GM19239 (cell line): ENCODE measurements at places on chromosomes 4 and X.
A peak's percentile ranks its signal among the peaks of the same experiment; 100 is the strongest.

DNA sequence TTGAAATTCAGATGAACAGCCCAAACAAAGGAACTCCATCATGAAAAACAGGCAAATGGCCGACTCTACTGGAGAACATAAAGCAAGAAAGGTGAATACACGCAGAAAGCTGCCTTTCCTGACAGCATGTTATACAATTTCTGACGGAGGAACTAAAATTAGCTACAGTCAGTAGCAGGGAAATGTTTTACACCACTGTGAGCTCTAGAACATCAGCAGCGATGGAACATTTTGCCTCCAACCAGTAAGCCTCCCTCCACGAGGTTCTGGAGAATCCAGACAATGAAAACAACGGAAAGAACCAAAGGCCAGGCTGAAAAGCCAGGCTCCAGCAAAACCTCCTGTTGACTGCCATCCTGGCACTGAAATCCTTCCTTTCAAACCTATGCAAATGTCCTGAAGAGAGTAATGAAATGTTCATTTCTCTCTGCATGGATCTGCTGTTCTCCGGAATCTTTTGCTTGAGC, 78.9 kb downstream of the IRF2 start:
- DNase-seq, result no peak

DNA sequence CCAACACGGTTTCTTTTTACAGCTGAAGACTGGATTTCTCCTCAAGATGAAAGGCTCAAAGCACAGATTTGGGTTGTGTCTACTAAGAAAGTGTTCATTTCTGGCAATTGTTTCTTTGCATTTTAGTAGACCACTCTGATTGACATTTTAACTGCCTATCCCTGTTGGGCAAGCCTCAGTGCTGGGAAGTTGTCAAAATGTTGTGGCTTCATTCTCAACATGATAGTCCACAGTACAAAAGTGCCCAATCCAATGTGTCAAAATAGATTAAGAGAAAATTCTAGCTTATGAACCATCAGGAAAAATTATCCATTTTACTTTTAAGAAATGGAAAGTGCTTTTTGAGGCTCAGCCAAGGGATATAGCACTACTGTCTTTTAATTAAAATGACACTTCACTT, 323.9 kb upstream of the PRPS2 start:
- DNase-seq, result no peak

GRCh38 chrX:136778916-136779315, 1.8 kb downstream of the ARHGEF6 start:
- no peak for DNase-seq

GRCh38 chrX:15194146-15194545, 75.7 kb downstream of the ASB9 start:
- DNase-seq, result no peak

DNA sequence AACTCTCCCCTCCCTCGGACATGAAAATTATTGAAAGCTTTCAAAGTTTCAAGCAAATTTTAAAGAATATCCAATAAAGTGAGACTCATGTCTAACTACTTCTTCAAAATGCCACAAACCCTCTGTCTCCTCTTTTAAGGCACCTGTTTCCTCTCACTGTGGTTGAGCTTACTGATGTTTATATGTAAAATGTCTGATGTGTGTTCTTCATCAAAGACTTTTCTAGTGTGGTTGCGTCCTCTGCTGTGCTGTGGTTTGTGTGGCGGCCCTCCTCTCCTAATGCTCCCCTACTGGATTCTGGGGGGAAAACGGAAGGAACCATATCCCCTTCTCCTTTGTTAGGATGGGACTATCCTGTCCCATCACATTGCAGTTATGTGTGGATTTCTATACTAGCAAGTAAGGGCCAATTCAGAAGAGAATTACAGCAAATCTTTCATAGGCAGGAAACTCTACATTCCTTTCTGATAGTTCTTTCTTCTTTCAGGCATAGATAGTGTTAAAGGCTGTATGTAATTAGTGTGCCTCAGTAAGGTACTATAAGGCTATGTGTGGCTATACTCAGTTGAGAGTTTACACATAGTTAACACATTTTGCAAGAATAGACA, 221.0 kb upstream of the GPRIN3 start:
- DNase-seq, result no peak

- no peak for DNase-seq
Observed at GRCh38 chr4:151143162-151143561, 43.7 kb downstream of the RPS3A start.

- no peak for DNase-seq
Observed at GRCh38 chrX:40062525-40063155, 35.1 kb downstream of the BCOR start.

DNA sequence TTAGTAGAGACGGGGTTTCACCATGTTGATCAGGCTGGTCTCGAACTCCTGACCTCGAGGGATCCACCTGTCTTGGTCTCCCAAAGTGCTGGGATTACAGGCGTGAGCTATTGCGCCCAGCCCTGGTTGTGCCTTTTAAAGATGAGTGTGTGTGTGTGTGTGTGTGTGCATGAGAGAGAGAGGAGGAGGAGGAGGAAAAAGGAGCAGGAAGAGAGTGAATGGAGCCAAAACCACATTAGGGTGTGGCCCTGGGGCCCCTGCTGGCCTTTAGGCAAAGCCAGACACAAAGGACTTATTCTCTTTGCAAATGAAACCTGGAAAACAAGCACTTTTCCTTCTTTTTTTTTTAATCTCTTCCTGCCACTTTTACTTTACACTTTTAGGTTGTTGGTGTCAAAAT, 48.2 kb upstream of the KLF3 start:
- DNase-seq, result no peak

GRCh38 chr4:76689145-76689817, 208.7 kb downstream of the SOWAHB start:
- DNase-seq, result no peak

DNA sequence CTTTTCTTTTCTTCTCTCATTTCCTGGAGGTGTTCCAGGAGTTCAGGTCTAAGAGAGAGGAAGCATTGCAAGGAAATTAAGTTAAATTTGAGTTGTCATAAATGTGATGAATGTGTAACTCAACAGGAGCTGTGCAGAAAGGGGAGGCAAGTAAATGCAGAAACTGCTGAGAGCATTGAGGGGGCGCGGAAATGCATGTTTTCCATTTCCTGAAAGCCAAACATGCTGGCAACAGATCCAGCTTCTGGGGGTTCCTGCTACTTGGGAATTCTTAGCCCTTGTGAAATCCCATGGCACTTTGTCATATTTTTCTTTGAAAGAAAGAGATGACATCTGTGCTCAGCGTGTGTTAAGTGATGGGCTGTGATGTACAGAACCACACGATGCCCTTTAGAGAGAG, 33.8 kb upstream of the NAP1L5 start:
- no peak for DNase-seq

DNA sequence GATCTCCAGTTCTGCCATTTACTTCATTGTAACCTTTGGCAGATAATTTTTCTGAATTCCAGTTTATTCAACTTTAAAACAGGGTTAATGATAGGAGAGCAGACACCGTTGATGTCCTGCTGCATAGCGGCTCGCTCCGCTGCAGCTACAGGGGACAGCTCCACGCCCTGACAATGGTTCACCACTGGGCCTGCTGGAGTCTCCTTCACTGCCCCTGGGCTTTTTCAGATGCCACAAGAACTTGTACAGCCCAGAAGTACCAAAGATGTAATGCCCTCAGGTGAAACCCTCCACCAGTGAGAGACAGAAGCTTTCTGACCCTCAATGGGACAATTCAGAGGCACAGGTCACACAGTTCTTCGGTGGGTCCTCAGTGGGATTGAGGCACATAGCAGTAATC, 22.7 kb upstream of the SEPTIN11 start:
- DNase-seq, result no peak

DNA sequence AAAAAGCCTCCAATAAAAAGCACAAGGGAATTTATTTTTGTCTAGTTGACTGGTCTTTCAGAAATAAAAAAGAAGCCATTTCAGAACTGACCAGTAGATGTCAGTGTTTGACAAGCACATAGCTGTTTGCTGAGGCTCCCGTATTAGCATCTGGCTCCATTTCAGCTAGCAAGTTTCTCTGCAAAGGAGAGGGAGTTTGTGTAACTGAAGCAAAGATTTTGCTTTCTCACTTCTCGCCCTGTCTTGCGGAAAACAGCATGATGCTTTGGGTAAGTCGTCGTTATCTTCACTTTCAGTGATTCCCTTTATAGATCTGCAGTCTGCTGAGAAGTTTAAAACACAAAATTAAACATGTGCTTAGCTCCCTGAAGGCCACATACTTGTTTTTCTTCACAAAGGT, 85.5 kb downstream of the CT47B1 start:
- peak; percentile 13 for DNase-seq

DNA sequence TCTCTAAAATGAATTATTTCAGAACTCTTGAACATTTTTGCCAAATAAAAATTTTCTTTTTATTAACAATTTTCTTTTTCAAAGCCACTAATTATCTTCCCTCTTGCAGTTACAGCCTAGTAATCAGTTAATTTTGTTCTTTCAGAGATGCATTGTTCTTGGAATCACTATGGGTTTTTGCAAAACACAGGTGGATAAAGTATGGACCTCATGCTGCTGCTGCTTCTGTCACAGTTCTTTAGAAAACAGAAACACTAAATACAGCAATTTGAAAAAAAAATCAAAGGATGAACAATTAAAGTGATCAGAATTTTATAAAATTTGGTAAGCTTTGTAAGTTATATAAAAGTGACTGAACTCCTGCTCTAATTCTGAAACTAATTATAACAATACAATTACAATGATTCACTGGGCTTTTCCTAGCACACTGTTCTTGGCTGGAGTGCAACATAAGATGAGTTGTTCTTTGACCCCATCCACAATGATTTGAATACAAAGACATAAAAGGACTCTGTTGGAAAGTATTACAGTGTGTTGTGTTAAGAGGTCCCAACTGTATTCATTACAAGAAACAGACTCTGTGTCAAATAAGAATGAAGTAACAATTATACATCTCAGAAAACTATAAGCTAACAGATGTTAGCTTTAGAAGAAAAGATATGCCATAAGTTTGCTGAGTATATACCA, 59.4 kb upstream of the GK2 start:
- no peak for DNase-seq

DNA sequence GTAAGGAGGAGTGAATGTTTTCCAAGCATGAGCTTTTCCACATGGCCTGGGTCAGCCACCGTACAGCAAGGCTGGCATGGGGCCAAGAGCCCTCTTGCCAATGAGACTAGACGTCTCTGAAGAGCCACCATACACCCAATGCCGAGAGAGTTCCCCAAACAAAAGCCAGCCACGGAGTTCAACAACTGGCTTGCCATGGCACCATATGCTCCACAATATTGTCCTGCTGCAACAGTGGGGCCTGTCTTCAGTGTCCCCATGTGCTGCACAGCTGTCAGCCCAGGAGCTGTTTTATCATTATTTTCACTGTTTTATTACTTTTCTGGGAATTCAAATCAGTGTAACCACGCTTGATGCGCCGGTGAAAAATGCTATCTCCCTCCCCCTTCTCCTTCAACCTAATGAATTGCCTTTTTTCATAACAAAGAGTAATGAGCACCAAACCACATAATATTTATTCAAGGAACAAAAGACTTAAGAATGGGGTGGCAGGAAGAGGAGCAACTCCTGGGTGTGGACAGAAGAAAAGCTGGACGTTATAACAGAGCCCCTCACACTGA, 18.4 kb downstream of the MAML3 start:
- DNase-seq, result no peak

DNA sequence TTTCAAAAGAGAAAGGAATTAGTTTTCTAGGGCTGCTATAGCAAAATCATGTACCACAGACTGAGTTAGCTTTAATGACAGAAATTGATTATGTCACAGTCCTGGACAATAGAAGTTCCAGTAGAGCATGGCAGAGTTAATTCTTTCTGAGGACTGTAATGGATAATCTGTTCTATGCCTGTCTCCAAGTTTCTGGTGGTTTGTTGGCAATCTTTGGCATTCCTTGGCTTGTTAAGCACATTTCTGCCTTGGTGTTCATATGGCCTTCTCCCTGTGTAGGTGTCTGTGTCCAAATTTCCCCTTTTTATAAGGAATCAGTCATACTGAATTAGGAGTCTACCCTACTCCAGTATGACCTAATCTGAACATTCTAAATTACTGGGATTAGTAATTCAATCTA, 336.1 kb upstream of the PABPC4L start:
- DNase-seq, result no peak

DNA sequence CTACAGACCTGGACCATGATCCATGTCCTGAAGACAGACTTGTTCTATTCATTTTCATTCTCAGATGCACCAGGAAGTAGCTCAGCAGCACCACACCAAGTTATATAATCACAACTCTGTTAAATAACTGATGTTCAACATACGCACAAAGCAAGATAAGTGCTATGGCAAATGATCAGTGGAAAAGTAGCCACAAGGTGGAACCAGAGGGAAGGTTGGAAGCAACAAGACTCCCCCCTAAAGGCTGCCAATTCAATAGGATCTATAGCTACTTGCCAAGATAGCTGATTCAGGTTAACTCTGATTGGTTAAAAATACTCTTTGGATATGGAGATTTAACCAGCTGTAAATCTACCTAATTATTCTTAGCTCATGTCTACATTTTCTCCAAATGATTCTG, 23.7 kb upstream of the FAM47B start:
- no peak for DNase-seq

GRCh38 chr4:112002248-112002661, 143.0 kb upstream of the FAM241A start:
- DNase-seq, result no peak

DNA sequence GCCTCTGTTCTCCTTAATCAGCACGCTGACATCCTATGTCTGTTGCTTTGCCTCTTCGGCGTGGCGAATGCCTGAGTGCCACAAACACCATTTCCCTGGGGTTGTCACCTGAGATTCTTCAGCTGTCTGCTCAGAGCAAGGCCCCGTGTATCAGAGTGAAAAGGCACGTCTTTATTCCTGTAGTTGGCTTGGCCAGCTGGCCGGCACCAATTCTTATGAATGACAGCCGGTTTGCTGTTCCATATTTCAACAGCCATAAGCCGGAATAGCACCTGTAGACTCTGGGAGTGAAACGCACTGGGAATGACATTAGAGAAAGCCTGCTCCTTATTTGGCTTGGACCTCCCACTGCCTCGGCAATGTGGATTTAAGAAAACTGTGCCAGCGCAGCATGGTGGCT, 89.3 kb downstream of the MGST2 start:
- DNase-seq, result no peak

GRCh38 chr4:6352031-6352692, 82.5 kb downstream of the WFS1 start:
- DNase-seq, result no peak

GRCh38 chrX:15564981-15565579, 35.7 kb downstream of the ACE2 start:
- peak; percentile 1 for DNase-seq

DNA sequence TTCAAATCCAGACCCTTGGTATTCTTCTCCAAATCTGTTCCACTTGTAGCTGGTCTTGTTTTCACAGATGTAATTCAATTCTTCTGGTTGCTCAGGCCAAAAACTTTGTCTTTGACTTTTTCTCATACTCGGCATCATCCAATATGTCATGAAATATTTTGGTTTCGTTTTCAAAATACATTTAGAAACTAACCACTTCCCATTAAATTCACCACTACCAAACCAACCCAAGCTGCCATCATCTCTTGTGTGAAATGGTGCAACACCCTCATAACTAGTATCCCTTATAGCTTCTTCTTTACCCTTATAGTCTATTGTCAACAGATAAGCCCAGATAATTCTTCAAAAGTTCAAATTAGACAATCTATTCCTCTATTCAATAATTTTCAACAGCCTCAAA, 192.1 kb downstream of the PRR32 start:
- DNase-seq, result no peak

GRCh38 chr4:180698550-180699195, 1544.5 kb upstream of the TENM3 start:
- DNase-seq, result no peak

GRCh38 chr4:181939199-181939945, 303.8 kb upstream of the TENM3 start:
- DNase-seq, result no peak
